ENCODE measurements at places on chromosomes 3 and 15. TPM values are rescaled to one million over a fixed set of nuclear protein-coding genes. Genes with fewer than 3 reads are reported as not detected.

The CCK gene
- not detected for total RNA-seq

The PROS1 gene
- 1.3 TPM for total RNA-seq

The FANCD2 gene
- 71.4 TPM for total RNA-seq

The RBPMS2 gene
- total RNA-seq: not detected

The SMCO1 gene
- not detected for total RNA-seq

DNA sequence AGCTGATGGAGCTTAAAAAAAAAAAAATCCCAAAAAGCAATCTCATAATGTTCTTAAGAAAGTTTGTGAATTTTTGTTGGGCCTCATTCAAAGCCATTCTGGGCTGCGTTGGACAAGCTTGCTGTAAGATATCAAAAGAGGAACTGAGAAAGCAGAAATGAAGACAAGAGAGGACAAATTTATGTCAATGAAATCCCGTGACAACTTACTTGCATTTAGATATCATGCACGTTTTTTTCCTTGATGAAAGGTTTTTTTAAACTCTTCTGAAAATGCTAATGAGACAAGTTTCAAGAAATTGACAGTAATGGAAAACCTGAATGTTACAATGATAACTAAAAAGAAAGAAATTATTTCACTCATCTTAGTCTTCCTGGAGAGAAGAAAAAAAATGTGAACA is 662.9 kb downstream of the SQOR start:
- DNase-seq: no peak

GRCh38 chr3:88434001-88434400 is 284.2 kb downstream of the C3orf38 start:
- DNase-seq: no peak

- no peak for DNase-seq
Observed at GRCh38 chr15:41407341-41407740, 5.0 kb upstream of the NDUFAF1 start.

GRCh38 chr15:74209997-74210671 is 7.5 kb upstream of the STRA6 start:
- DNase-seq: no peak

DNA sequence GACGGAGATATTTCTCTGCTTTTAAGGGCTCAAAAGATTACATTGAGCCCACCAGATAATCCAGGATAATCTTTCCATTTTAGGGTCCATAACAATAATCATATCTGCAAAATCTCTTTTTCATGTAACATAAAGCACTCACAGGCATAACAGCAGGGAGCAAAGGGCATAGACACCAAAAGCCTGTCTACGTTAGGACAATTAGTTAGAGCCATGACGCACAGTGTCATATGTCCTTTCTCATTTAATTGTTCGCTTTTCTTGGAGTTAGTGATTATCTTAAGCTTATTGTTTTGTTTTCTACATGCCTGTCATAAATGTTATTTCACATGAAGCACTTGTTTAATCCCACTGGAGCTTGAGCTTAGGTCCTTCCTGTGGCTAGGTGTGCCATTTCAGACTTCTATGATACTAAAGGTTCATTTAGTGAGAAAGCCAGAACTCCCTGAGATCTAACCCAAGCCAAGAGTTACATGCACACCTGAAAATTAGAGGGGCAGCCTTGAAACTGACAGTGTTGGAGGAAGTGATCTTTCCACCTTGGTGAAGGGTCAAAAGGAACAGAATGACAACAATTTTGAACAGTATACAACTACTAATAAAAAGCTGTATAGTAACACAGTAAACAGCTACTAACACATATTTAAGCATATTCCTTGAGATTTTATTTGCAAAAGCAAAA is 11.7 kb upstream of the HHATL start:
- no peak for DNase-seq

GRCh38 chr3:123781571-123782275 is 102.4 kb downstream of the MYLK start:
- DNase-seq: no peak

DNA sequence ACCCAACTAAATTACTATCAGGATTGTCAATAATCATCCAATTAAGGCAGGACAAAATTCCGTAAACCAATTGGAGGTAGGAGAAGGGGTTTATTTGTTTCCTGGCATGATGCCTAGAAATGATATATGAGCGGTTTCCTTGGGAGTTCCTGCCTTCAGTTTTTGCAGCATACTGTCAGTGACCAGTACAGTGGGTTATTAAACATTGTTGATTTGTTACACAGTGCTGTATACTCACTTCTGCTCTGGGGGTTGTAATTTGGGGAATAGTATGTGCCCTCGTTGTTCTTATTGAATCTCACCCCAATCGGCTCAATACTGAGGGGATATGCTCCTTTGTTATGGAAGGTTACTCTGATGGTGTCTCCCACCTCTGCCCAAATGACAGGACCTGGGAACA is 22.2 kb downstream of the CP start:
- DNase-seq: no peak

- DNase-seq: no peak
Observed at GRCh38 chr3:7461202-7461825, 600.4 kb downstream of the GRM7 start.

GRCh38 chr3:47646362-47646761 is 67.7 kb upstream of the CSPG5 start:
- no peak for DNase-seq

All from activated CD4-positive, alpha-beta T cell treated with anti-CD3 and anti-CD28 coated beads, Interleukin-2, amount 10 ng/mL, durations not matched to agents 24 days and 14 days (primary cell).